ENCODE measurements at places on chromosomes 1 and 21. TPM values are rescaled to one million over a fixed set of nuclear protein-coding genes. Genes with fewer than 3 reads are reported as not detected.

DNA sequence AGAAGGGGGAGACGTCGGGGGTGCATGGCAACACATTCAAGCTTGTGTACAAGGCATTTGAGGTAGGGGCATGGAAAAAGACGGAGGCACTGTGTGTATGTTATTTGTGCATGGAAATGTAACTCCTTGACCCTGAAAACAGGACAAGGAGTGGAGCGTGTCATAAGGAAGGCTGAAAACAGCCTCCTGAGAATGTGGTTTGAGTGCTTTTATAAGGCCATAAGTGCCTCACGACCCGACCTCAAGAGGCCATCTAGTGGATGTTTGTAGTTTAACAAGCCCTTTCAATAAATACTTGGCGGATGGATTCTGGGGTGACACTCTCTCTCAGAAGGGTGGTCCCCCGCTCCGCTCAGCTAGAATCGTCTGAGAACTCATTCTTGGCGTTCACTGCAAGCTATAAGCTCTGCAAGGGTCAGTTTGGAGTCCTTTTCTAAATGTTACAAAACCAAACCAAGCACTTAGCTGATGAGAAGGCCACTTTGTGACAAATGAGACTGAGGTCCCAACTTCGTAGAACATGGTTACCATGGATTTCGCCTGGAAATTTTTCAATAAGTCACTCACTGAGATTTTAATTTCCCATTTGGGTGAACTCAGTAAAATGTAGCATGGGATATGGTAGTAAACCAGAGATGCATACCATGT lies 38.8 kb upstream of the CLCA4 start:
- peak; percentile 49 for DNase-seq

DNA sequence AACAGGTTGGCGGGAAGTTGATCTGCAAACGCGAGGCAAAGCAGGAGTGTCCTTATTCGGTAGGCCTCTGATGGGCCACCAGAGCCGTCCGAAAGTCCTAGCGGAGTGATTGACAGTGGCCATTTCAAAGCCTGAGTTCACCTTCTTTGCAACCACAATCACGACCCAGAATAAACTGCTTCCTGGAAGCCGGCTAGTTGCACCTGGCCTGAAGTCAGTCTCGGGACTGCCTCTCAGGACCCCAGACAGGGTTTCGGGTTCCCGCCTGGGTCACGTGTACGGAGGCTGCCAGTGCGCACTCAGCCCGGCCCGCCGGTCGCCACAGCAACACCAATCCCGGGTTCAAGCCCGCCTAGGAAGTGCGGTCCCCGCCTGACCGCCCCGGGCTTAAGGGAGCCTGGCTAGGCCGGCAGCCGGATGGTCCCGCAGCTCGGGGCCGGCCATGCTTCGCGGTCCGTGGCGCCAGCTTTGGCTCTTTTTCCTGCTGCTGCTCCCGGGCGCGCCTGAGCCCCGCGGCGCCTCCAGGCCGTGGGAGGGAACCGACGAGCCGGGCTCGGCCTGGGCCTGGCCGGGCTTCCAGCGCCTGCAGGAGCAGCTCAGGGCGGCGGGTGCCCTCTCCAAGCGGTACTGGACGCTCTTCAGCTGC lies at the start of gene TOR3A:
TOR3A (plus strand) TSS at position 384 of the 646 bp plus-strand sequence; CDS start at position 443, 59 bp downstream.
- peak; percentile 92 for DNase-seq

DNA sequence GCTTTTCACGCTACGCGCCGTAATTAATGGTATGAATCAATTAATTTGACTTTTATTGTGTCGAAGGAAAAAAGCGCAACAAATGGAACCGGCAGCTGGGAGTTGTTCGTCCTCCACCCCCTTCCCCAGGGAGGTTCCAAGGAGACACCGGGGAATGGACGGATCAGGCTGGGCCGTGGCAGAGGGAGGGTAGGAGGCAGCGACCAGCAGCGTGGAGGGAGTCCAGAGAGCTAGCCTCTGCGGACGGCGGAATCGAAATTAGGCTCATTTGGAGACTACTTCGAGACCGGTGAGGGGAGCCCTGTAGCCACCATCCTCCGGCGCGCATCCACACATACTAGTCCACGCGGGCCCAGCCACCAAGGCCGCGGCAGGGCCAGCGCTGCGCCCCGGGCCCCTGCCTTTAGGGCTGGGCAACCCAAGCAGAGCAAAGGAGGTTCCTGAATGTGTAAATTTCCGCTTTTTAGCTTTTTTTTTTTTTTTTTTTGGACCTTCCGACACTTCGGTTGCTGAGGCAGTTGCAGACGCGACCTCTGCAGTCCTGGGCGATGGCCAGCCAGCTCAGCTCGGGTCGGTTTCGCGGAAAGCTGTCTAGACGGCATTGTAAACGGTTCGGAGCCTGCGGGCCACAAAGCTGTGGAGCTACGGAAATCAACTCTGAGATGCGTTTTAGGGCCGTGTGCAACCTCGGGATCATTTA lies 2.2 kb upstream of the FOXD3 start:
- DNase-seq, result no peak

DNA sequence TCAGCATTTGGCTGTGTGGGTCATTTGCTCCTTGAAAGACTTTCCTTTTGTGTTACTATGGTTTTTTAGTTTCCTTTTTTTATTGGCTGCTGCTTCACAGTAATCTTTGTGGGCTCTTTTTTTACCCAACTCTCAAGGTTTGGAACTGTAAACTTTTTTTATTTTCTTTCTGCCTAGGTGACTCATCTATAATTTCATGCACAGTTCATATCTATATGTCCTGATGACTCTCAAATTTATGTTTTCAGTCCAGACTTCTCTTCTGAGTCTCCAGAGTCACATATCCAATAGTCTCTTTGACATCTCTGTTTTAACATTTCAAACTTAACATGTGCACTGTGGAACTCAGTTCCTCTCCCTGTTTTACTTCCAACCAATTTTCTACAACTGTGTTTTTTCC lies 83.4 kb downstream of the ATF6 start:
- DNase-seq, result no peak

GRCh38 chr1:60059468-60059867 lies 14.1 kb downstream of the C1orf87 start:
- DNase-seq, result no peak

GRCh38 chr1:97364086-97364485 lies 556.7 kb downstream of the DPYD start:
- peak; percentile 75 for DNase-seq

DNA sequence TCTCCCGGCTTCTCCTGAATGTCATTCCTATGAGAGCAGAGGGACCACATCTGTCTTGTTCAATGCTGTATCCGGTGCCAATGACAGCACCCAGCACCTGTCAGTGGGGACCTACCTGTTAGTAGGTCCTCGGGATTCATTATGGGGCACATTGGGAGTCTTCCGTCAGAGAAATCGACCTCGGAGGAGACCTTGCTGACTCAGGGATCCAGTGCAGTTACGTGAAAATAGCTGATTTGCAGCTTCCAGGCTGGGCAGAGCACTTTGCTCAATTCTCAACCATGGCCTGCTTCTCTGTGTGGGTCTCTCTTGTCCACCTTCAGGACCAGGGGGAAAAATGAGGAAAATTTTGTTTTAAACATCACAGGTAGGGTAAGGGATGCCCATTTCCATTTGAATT lies 130.2 kb downstream of the PRDM2 start:
- DNase-seq, result no peak

Gene HTR1D
- total RNA-seq, result 0.39 TPM

Gene FOXO6
- total RNA-seq, result not detected

Gene MTF1
- 2.5 TPM for total RNA-seq

Gene TDRD5
- not detected for total RNA-seq

Gene PGLYRP4
- not detected for total RNA-seq

Data from M059J (cell line).